ENCODE measurements at places on chromosomes 7 and 10.

DNA sequence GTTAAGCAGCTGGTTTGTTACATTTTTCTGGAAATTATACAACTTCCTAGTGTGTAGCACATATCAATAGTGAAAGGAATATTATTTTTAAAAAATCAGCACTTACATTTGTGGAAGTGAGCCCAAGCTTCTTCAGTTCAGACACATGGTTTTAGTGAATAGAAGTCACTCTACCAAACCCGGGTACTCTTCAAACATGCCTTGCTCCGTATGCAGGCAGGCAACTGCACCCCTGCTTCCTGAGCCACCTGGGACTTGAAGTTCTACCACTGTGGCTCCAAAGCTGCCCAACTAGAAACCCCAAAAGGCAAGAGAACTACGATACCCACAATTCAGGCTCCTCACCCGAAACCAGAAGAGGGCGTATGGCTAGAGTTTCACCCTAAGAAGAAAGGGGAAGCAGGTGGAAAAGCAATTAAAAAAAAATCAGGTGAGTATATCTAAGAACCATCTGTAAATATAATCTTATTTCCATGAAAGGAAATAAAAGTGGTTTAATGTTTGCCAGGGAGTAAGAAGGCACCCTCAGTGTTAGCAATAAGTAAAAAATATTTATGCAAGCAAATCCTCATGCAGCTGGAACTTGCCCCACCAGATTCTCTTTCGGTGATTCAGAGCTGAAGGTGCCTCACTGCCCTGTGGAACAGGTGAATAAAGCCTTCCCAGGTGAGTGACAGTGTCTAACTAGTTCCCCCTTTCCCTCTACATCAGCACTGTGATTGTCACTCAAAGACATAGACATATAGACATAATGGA is at the start of gene MACC1:
TSS of gene MACC1 (minus strand) at position 192 of the 756 bp plus-strand sequence. CDS start 55,522 bp downstream, outside the sequence.
- DNase-seq = no peak

GRCh38 chr7:54831644-54832095 is 72.7 kb upstream of the SEC61G start:
- DNase-seq = no peak

GRCh38 chr10:99619090-99619800 is 994 bp downstream of the SLC25A28 start:
- peak; percentile 12 for DNase-seq

DNA sequence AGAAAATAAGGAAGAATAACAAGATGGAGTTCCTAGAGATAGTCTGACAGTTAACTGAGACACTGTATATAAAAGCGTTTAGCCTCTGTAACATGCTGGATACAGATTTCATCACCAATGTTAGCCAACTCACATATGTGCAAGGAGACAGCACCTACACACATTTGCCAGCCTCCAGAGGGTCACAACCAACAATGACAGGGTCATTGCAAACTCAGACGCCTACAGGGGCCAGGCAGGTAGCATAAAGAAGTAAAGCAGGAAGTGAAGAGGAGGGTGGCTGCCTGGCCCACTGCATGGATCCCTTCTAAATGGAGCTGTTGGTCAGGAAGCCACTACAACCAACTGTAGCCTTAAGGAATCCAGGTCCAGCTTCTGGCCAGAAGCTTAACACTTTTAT is 50.4 kb downstream of the NRAP start:
- DNase-seq = no peak

DNA sequence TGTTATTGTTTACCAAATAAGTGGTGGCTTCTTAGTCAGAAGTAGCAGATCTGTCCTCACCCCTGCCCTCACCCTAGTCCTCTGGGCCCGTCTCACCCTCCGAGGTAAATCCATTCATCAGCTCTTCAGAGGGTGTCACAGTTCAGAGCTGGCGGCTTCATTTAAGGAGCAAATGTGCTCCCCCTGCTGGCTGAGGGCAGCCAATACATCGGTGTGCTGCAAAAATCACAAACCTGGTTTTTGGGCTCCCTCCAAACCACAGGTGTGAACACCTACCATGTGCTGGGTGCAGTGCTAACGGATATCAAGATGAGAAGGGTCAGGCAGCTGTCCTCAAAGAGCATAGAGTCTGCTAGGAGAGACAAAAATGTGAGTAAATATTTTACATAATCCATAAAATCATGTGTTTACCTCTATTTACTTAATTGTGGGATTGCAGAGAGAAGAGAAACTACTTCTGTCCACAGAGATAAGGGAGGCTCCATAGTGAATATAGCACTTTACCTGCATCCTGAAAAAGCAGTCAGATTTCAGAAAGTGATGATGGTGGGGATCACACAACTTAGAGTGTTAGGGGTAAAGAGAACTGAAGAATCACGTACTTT is 15.5 kb upstream of the CRTAC1 start:
- DNase-seq = peak; percentile 31

GRCh38 chr10:97538839-97539238 is 33.7 kb upstream of the ANKRD2 start:
- DNase-seq = no peak

DNA sequence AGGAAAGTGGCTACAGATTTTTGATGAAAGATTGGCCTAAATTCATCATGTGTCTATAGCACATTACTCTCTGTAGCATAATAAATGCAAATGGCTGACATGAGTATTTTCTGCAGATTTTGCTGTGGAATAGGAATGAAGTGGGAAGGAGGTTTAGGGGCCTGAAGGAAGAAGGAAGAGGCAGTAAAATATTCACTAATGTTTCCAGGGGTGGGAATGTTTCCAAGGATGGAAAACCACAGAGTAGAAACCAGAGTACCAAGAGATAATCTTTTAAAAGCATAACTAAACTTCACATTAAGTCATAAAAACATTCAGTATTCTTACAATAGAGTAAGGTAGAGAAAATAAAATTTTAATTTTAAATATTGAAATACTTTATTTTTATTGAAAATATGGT is 267.8 kb downstream of the BICC1 start:
- peak; percentile 58 for DNase-seq

- no peak for DNase-seq
These were observed 89.2 kb upstream of the FGL2 start for GRCh38 chr7:77288676-77289320.

GRCh38 chr7:47328392-47329319 is 253.3 kb downstream of the TNS3 start:
- DNase-seq = no peak

- DNase-seq = no peak
These were observed 6.2 kb downstream of the GIGYF1 start for GRCh38 chr7:100687751-100688300.

DNA sequence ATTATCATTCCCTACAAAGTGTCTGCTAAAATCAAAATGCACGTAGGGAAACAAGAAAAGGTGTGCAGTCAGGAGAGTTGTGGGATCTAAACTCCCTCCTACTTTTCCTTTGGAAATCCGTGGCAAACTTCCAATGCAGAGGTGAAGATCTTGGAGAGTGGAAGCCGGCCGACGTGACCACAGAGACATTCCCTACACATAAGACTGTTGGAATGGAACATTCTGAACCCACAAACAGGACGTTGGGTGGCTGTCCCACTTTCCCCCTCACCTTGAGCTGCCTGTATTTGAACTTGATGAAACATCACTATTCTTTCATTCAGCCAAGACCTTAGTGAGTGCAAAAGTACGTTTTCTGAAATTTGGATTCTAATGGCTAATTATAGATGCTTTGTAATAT is 65.9 kb downstream of the PRKCQ start:
- DNase-seq = no peak

DNA sequence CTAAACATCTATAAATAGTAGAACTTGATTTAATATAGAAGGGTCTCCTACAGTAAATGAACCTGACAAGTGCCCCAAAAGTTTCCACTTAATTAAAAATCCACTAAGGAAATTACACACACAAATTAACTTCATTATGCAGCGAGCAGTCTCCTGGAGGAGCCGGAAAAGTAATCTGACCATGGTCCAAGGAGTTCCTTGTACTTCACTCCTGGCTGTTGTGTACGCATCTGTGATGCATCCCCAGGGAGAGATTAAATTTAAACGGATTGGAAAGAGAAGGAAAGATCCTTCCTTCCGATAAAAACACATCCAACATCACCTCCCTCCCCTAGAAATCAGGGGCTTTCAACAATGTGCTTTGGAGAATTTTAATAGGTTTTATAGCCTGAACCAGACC is 85.5 kb downstream of the PARD3 start:
- no peak for DNase-seq

GRCh38 chr7:7769710-7770627 is 51.6 kb upstream of the RPA3 start:
- DNase-seq = peak; percentile 12

DNA sequence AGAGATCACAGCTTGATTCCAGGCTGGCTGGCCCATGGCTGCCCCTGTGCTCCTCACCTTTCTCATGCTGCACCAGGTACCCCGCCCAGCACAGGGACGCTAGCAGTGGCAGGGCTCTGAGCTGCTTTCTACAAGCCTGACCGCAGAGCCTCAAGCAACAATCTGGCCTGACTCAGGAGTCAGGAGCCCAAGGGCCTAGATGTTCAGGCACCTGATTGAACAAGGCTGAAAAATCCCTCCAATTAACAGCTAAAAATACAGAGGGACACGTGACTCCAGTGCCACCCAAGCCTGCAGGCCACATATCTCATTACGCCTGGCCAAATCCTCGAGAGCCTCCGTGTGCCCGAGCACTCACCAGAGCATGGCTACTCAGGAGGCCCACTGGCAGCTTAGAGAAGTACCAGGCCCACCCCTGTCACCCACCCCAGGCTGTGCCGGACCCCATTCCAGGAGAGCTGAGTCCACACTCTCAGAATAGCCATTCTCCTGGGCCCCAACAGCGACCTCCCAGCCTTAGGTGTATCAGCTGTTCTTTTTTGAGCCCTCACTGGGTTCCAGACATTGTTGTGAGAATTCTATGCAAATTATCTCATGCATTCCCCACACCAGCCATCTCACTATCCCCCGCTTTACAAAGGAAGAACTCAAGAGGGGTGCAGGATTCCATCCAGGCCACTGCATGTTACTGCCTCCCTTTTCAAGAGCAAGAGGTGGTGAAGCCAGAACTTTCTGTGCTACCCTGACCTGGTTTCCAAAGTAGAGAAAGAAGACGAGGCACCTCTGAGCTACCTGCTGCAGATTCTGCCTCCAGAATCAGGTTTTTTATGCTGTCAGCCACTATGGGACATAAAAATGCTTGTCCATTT is 98.3 kb downstream of the COL13A1 start:
- DNase-seq = no peak

DNA sequence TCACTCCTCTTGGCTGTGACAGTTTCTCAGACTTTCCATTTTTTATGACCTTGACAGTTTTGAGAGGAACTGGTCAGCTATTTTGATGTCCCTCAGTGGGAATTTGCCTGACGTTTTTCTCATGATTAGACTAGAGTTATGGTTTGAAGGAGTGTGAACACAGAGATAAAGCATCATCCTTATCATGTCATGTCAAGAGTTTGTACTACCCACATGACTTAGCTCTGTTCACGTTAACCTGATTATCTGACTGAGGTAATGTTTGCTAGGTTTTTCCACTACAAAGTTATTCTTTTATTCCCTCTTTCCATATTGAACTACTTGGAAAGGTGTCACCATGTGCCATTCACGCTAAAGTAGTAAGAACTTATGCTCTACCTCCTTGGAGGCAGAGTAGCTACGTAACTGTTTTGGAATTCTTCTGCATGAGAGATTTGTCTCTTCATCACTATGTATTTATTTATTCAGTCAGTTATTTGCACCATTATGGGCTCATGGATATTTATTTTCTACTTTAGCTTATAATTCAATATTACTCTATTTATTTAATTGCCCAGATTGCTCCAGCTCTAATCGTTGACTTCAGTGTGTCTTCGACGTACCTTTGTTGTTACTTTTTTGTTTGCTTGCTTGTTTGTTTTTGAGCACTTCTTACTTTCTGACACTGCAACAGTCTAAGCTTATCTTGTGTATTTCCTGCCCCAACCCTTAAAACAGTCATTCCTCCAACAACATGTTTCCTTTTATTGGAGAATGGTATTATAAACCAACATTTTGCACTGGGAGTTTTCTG is 50.4 kb downstream of the CPED1 start:
- no peak for DNase-seq

GRCh38 chr7:110600956-110601355 is 490.0 kb upstream of the LRRN3 start:
- no peak for DNase-seq

DNA sequence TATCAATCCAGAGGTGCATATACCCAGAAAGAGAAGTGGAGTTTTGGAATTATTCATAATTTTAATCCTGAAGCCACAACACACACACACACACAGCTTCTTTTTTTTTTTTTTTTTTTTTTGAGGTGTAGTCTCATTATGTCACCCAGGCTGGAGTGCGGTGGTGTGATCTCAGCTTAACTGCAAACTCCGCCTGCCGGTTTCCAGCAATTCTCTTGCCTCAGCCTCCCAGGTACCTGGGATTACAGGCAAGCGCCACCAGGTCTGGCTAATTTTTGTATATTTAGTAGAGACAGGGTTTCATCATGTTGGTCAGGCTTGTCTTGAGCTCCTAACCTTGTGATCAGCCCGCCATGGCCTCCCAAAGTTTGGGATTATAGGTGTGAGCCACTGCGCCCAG is 35.4 kb downstream of the TET1 start:
- DNase-seq = no peak

- no peak for DNase-seq
These were observed 15.1 kb downstream of the NCAPG2 start for GRCh38 chr7:158689488-158689887.

DNA sequence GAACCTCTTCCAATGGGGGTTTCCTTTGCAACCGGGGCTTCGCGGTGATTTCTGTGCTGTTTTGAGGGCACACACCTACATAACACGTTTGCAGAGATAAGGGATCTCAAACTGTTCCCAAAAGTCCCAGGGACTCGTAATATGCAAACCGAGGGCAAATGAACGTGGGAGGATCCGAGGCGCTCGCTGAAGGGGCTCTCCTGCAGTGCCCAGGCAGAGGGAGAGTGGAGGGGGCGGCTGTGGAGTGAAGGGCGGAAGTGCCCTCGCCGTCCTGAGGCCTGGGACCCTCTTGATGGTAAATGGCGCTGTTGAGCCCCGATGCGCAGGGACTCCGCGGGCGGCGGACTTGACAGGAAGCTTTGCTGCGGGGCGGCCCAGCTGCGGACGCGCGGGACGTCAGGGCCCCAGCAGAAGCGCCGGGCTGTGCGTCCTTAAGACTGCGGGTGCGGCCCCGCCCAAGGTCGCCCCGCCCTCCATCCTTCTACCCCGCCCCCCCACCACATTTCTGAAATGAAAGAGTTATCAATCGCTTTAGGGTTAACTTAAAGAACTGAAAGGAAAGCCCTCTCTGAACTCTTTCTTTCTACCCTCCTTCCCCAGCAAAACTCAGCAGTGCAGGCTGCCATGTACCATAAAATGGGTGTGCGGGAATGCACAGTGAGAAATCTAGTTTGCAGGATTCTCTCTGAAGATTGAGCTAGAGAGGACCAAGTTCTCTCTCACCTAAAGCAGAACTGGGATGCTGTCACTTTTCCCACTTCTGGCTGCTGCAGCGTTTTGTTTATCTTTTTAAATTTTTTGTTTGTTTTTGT is 151.8 kb upstream of the YAE1 start:
- peak; percentile 52 for DNase-seq

- peak; percentile 41 for DNase-seq
These were observed 302.6 kb upstream of the LYZL1 start for GRCh38 chr10:28986117-28986792.

GRCh38 chr10:50510517-50511473 is 113.0 kb downstream of the SGMS1 start:
- no peak for DNase-seq

All from fibroblast of skin of right quadriceps (primary cell).